Activated T-cell treated with anti-CD3 and anti-CD28 coated beads for 24 hours (primary cell): ENCODE measurements at places on chromosomes 3 and 15.

DNA sequence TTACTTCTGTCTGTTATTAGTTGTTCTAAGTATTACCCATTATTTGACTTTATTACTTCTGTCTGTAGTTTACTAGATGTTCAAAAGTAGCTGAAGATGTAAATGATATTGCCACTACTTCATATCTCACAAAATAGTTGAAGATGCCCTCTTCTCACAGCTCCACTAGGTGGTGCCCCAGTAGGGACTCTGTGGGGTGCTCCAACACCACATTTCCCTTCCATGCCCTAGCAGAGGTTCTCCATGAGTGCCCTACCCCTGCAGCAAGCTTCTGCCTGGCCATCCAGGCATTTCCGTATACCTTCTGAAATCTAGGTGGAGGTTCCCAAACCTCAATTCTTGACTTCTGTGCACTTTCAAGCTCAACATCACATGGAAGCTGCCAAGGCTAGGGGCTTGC lies 80.8 kb downstream of the KCNH8 start:
- DNase-seq: no peak

GRCh38 chr15:76059320-76060117 lies at the start of gene TMEM266:
Gene TMEM266 (plus strand): TSS chr15:76059985. CDS start chr15:76134264, 74,279 bp downstream.
- no peak for DNase-seq

DNA sequence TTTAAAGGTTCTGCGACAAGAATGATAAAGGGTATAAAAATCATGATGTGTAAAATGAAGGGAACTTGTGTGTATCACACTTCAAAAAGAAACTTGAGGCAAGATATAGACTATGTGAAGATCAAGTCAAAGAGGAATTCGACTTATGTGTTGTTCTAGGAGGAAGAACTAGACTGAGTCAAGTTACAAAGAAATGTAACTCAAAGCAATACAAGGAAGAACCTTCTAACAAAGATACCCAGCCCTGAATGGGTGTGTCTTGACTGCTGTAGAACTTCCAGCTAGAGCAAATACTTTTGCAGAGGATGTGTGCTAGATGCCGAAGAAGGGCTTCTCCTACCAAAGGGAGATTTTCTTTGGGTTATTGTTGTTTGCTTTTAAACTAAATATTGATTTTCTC lies 2.4 kb downstream of the SLC49A4 start:
- no peak for DNase-seq

GRCh38 chr3:52403271-52403841 lies 41.5 kb downstream of the SEMA3G start:
- DNase-seq: no peak

DNA sequence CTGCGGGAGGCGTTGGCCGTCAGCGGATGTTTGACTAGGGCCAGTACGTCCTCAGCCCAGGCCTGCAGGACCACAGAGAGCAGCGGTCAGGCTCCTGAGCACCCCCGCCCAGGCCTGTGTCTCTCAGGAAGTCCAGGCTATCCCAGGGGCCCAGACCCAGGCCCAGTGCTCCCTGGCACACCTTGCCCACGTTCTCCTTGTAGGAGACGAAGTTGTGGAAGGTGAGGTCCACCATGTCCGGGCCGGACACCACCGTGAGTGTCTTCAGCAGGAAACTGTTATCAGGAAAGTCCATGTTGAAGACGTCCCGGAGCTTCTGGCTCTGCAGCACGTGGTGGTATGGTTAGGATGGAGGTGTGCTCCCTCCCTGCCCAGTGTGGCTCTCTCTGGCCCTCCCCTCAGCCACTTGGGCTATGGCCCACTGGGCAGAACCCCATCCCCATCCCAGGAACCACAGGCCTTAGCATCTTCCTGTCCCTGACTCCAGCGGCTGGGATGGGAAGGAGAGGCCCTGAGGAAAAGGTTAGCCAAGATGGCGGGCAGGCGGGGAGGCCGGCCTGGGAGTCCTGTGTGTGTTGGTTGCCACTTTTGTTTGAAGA lies 5.3 kb downstream of the PLCB2 start:
- DNase-seq: no peak

GRCh38 chr3:100105501-100105900 lies 8.8 kb downstream of the FILIP1L start:
- DNase-seq: no peak

DNA sequence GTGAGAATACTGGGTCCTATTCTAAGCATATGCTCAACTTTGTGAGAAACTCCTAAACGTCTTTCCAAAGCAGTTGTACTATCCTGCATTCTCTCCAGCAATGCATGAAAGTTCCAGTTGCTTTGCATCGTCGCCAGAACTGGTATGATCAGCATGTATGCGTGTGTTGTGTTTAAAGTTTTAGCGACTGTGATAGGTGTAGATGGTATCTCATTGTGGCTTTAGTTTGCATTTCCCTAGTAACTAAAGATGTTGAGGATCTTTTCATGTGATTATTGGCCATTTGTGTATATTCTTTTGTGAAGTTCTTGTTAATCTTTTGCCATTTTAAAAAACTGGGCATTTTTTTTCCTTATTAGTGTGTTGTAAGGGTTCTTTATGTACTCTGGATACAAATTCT lies 115.1 kb downstream of the SPATA16 start:
- no peak for DNase-seq

DNA sequence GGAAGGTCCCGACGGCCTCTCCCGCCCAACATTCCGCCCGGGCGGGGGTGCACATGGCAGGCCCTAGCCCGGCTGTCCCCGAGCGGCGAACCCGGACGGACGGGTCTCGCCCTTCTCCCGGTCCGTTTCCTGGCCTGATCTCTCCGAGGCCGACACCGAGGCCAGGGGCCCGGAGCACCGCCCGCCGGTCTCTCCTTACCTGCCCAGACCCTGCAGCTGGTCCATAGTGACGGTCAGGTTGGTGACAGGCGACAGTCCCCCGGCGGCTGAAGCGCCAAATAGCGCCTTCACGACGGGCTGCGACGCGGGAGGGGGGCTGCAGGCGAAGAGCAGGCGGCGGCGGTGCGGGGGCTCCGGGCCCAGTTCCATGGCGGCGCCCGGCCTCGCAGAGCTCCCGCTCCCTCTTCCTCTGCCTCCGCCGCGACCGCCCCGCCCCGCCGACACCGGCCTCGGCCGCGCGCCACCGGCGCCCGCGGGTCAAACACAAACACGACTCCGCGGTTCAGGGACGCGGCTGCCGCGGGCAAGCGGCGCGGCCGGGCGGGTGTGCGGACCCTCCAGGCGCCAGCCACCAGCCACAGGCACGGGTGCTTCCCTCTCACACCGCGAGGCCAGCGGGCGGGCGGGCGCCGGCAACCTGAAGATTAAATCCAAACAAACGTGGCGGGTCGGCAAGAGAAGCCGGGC lies 495 bp downstream of the CDC25A start:
- DNase-seq: peak; percentile 14

DNA sequence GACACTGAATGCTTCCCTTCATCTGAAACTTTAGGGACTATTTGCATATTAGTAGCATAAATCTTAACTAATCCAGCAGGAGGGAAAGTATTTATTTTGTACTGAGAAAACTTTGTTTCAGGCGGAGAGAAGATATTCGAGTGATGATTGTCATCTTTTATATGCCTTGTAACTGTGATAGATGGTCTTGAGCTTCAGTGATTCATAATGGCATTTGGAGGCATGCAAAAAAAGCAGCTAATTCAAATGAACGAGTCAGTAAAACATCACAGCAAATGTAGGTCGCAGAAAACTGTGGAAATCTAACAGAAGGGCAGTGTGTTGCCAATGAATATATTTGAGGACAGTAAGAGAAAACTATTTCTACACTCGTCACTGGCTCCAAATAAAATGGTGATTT lies 643.7 kb upstream of the NAALADL2 start:
- DNase-seq: no peak

- DNase-seq: no peak
Observed at GRCh38 chr15:25022233-25022632, 67.4 kb downstream of the SNRPN start.

- DNase-seq: no peak
Observed at GRCh38 chr3:64029287-64029686, 6.0 kb upstream of the PSMD6 start.

DNA sequence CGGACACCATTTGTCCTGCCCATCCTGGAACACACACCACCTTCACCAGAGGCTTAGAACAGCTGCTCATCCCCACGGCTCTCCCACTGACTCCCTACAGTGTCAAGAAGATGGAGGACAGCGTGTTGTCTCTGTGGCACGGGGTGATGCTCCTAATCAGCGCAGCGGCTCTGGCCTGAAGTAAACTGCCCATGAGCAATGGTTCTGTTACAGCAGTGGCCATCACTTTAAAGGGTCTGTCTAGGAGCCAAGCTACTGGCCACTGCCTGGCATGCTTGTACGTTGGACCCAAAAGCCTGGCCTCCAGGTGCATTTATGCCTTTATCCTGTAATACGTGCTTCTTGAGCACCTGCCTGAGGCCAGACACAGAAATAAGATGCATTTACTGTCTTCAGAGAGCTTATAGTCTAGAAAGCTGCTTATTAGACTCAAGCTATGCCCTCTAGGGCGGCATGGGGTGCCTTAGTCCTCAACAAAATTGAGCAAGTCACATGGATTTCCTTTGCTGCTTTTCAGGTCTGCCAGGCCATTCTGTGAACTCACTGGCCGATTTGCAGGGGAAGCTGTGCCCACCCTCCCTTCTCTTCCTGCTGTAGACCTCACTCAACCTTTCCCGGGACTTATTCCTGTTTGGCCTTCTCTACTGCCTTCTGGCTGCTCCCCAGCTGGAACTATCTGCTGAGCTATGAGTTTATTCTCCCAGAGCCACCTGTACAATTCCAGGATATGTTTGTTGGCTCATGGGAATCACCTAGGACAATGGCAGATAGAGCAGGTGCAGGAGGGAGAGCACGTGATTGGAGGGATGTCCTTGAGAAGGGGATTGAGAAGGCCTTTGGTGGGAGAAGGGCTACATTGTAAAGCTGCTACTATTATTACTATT lies 51.9 kb downstream of the STARD5 start:
- DNase-seq: no peak

- no peak for DNase-seq
Observed at GRCh38 chr15:60400944-60401343, 3.2 kb upstream of the ANXA2 start.

DNA sequence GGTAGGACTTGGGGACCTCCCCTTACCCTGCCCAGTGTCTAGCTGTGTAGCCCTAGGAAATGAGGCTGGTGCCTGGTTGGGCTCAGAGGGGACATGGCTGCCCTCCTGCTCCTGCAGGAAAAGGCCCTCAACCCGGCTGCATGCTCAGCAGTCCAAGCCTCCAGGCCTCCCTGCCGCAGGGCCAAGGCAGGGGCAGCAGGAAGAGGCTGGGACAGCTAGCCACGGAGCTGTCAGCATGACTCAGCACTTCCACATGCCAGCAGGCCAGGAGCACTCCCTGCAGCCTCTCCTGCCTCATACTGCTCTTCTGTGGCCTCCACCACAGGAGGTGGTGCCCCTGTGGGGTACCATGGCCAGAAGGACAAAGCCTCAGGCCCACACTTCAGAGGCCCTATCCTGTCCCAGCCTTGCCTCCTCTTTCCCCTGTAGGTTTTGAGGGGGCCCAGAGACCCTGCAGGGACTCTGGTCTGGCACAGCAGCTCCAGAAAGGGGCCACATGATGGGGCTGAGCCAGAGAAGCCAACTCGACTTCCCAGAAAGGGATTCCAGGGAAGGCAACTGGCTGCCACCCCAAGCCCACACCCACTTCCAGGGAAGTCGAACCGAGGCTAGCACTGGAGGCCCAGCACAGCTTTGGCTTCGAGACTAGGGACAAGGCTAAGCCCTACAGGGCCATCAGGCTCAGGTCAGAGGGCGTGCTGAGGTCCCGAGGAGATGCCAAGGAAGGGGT lies 19.5 kb downstream of the TKT start:
- DNase-seq: no peak

DNA sequence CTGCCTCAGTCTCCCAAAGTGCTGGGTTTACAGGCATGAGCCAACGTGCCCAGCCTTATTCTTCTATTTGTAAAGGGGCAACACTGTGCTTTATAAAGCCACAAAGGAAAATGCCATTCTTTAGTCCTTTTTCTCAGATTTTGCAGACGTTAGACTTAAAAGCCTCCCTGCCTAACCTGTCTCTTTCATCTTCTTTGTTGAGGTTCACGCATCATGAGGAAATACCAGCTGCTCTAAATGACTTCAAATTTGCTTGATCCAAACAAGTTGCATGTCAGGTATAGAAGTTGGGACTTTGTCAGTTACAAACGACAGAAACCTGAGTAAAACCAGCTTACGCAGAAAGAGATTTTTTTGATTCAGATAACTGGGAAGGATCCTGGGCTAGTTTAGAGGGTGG lies 51.1 kb upstream of the LRRFIP2 start:
- no peak for DNase-seq

GRCh38 chr3:160695915-160696327 lies 19.0 kb downstream of the ARL14 start:
- no peak for DNase-seq

DNA sequence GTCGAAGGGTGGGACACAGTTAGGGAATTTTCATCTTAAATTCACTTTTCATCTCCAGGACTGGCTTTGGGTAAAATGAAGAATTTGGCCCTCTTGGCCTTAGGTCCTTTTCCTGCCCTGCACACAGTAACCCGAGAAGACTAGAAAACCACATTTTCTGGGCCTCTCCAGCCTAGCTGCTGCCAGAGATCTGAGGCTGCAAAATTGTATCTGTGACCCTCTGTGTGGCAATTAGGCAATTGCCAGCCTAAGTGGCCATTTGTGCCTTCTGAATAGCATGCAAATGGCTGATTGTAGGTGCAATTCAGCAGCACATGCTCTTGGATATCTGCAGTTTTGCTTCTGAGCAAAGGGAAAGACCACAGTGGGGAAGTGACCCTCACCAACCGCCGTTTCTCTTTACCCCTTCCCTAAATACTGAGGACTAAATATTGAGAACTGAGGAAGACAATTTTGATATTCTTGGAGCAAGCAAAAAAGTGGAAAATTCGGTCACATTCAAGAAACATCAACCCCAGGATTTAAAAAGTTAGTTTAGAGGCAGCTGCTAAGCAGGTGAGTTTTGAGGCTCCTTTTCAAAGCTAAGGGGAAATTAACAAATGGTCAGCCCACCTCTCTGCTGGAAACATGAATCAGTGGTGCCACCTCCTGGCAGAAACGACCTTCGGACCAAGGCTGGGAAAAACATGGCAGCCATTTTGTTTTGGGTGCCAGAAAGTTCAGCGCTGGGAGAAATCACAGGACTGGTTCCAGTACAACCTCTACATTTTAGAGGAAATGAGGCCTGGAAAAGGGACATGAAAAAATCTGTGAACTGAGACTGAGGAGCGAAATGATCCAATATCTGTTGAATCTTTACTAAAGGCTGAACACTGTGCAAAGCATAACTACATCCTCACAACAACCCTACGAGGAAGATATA lies 56.6 kb upstream of the PRTG start:
- DNase-seq: no peak

- peak; percentile 30 for DNase-seq
Observed at GRCh38 chr15:45378149-45378912, at the start of gene GATM. Gene GATM (minus strand): TSS chr15:45378544. CDS start chr15:45378453, 91 bp downstream.

DNA sequence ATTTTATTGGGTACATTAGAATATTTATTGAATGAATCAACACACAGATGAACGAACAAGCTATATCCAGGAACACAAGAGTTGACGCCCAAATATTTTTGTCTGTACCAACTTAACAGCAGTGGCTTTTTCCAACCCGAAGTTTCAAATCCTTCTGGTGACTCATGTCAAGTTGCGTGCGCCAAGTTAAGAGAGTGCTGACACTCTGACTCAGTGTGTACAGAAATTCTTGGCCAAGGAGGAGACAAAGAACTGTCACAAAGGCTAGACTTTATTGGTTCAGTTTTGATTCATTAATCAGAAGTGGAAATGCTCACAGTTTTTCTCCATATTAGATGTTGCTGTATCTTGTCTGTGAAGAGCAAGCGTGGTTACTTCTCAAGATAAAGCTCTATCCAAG lies 59.6 kb upstream of the TSC22D2 start:
- no peak for DNase-seq

- no peak for DNase-seq
Observed at GRCh38 chr3:61701011-61701410, 139.6 kb downstream of the PTPRG start.
